Fibroblast of villous mesenchyme (primary cell): ENCODE measurements at places on chromosomes 7 and 10. TPM values are rescaled to one million over a fixed set of nuclear protein-coding genes. Genes with fewer than 3 reads are reported as not detected.

SPACDR gene
- not detected in 2 replicates for total RNA-seq

CRPPA gene
- total RNA-seq = 1.6 and 2.6 TPM in 2 replicates

SFTPD gene
- not detected in 2 replicates for total RNA-seq

RTKN2 gene
- total RNA-seq = 8.7 and 15.1 TPM in 2 replicates

PROSER2 gene
- total RNA-seq = 1.9 and 3.9 TPM in 2 replicates

CEP55 gene
- total RNA-seq = 20.0 and 35.0 TPM in 2 replicates

CCDC3 gene
- total RNA-seq = 0.43 and 1.3 TPM in 2 replicates

VAX1 gene
- total RNA-seq = not detected in 2 replicates

ZNF679 gene
- total RNA-seq = not detected in 2 replicates

NRAP gene
- under 0.01 TPM in 1 of 2 replicates, not detected in the other for total RNA-seq

FOXI2 gene
- total RNA-seq = not detected in 2 replicates

PRF1 gene
- not detected in 2 replicates for total RNA-seq

DNA sequence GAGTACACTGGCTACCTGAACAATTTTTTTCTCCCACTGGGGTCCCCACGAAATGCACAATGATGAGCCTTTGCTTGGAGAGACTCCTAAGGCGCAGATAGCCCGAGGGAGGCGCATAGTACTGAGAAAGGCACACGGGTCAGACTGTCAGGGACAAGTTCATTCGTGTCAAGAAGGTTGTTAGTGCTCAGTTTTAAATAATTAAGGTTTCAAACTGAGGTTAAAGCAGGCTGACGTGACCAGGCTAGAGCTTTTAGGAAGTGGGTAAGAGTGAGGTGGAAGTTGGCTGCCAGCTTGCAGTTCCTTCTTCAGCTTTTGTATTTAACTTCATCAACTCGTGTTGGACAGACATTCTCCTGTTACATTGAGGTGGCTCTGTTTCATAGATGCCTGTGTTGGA lies 31.6 kb downstream of the RBM33 start:
- no peak for DNase-seq

GRCh38 chr7:105439174-105439893 lies 50.6 kb upstream of the SRPK2 start:
- DNase-seq = peak; percentile 34

GRCh38 chr10:85612833-85613232 lies 753.8 kb downstream of the GRID1 start:
- no peak for DNase-seq

DNA sequence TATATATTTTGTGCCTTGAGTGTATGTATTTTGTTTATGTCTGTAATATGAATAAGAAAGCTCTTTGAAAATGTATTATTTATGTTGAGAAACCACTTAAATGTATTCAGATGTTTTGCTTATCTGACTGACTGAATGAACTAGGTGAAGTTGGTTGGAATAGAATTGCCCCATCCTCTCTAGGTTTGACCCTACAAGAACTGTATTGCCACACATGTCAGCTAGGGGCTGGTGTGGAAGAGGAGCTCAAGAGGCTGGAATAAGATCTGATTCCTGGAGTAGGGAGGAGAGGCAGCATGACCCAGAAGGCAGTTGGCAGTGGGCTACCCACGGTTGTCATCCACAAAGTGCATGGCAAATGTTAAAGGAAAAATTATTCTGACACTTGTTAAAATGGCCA lies 9.1 kb downstream of the SSMEM1 start:
- peak; percentile 70 for DNase-seq

DNA sequence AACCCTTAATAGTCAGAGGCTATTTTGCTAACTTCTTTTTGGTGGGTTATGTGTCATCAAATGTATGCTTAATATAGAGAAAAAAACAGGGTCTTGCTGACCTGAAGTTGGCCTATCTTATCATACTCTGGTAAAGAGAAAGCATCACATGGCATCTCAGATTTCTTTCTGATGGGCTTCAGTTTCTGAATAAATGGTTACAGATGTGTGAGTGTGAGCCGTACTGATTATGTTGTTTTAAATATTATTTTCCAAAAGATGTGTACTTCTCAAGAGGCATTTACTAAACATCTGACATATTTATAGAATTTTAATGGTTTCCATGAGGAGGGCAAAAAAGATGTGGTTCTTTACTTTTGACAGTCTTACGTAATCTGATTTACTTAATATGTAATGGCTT lies 28.4 kb downstream of the BBS9 start:
- DNase-seq = peak; percentile 19

DNA sequence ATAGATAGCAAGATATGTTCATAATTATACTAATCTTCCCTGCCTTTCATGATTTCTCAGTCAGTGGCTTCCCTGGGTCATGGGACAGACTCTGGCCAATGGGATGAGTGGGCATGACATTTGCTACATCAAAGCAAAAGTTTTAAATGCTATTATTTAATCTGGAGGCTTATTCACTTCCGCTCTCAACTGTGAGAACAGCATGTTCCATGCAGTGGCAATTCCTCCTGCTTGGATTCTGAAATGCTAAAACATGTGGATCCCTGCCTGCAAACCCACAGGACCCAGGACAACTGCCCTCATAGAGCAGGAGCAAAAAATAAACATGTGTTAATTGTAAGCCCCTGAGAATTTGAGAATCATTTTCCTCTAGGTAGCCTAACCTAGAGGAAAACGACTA lies 1412.4 kb upstream of the CELF2 start:
- no peak for DNase-seq

DNA sequence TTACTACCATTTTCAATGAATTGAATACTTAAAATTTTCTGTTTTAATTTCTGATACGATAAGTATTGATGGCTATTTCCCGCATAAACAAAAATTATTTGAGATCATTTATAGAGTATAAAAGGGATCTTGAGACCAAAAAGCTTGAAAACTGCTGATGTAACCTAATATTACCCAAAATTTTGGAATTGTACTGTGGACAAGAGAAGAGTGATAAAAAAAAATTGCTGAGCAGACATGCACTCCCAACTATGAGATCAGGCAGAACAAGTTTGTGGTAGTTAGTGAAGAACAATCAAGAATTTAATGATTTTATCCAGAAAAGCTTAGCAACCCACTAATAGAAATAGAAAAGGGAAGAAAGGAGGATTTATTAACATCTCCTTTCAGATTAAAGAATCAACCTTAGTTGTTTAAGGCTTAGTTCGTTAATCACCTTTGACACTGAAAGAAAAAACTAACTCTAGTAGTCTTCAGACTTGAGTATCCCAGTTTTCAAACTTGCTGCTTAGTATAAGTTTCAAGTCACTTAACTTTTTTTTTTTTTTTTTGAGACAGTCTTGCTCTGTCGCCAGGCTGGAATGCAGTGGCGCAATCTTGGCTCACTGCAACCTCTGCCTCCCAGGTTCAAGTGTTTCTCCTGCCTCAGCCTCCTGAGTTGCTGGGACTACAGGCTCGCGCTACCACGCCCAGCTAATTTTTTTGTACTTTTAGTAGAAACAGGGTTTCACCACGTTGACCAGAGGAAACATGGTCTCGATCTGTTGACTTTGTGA lies 50.6 kb upstream of the ZC3HAV1 start:
- DNase-seq = peak; percentile 3

GRCh38 chr7:96996111-96996957 lies 9.0 kb upstream of the DLX6 start:
- DNase-seq = no peak

- DNase-seq = no peak
Observed at GRCh38 chr7:29924006-29924405, 65.6 kb downstream of the SCRN1 start.

GRCh38 chr7:5679813-5680473 lies 101.5 kb downstream of the RNF216 start:
- DNase-seq = no peak

GRCh38 chr7:141071855-141072547 lies 1.9 kb upstream of the TMEM178B start:
- no peak for DNase-seq

GRCh38 chr10:62726638-62727037 lies 77.9 kb upstream of the ADO start:
- DNase-seq = no peak

GRCh38 chr7:3029138-3029537 lies 14.5 kb downstream of the CARD11 start:
- DNase-seq = no peak

GRCh38 chr7:52168085-52168484 lies 851.5 kb upstream of the COBL start:
- no peak for DNase-seq

DNA sequence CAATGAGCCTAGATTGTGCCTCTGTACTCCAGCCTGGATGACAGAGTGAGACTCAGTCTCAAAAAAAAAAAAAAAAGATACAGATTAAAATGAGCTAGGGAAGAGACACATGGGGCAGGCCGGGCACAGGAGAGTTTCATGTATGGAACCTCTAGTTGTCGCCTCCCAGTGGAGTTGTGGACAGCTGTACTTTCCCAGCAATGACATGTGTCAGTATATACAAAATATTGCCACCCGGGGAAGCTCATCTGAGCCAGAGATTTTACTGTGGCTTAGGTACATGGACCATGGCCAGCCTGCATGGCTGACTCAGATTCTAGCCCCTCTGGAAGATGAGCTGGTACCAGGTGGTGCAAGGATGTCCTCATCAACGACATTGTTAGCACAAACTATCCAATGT lies 87.4 kb downstream of the COL26A1 start:
- DNase-seq = no peak

DNA sequence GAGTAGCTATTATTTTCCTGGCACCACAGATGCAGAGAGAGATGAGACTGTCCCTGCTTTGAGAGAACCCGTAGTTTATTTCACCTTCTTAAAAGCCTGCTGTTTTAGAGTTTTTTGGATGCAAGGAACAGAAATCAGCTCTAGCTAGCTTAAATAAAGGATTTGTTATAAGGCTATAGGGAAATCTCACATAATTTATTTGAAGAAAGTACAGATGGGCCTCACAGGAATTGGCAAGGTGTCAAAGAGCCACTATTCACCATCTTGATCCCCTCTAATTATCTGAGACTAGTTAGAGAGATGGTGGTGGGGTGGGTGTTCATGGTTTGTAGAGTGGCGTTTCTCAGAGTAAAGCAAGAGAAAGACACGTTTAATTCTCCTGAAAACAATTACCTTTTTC lies 7.3 kb downstream of the KMT2E start:
- DNase-seq = no peak

DNA sequence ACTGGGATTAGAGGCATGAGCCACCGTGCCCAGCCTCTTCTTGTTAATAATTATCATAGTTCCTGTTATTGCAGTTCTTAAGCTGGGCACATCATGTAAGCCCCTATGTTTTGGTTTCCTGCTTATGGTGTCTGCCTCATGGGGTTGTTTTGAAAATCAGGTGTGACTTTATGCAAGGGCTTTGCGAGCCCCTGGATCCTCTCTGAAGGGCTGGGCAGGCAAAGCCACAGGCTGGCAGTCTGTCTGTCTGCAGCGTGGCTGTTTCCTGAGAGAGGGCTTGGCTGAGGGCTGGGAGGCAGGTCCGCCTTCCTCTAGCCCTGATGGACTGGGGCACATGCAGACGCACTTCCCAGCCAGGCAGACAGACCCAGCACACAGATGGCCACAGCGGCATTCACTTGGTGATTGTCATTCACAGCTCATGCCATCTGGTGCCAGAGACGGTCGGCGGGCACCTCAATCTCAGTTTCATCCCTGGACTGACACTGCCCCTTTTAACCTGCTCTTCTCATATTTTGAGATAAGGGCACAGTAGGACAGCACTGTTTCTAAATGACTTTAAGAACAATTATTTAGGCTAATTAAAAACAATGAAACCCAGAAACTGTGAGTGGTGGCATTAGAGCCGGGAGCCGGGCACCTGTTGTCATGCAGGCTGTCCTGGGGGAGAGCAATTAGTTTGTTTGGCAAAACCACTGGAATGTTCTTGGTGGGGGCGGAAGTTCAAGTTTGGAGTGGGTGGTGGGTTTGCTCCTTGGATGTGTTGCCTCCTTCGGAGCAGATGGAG lies 35.5 kb downstream of the RBM20 start:
- DNase-seq = no peak

GRCh38 chr10:79266543-79267312 lies 80.5 kb upstream of the PPIF start:
- peak; percentile 91 for DNase-seq

DNA sequence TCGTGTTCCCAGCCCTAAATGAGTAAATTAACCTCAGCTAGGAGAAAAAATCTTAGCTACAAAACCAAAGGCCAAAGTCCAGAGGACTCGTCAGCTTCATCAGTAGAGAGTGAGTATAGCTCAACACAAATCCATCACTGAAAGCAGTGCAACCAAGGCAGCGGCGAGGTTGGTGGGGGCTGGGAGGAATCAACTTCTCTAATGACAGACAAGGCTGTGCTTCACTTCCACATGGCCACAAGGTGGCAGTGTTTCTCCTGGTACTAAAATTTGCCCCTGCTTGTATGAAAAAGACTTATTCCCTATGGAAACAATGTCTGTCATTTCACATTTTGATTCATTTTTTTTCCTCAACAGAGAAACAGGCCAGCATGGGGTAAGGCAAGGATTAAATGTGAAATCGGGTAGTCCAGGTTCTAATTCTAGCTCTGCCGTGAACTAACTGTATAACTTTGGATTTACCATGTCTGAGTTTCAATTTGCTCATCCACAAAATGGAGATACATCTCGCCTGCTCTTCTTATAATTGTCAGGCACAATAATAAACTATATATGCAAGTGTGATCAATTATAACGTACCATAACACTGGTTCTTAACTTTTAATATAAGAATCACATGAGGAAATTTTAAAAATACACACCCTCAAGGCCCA lies 39.3 kb downstream of the FAS start:
- peak; percentile 81 for DNase-seq

DNA sequence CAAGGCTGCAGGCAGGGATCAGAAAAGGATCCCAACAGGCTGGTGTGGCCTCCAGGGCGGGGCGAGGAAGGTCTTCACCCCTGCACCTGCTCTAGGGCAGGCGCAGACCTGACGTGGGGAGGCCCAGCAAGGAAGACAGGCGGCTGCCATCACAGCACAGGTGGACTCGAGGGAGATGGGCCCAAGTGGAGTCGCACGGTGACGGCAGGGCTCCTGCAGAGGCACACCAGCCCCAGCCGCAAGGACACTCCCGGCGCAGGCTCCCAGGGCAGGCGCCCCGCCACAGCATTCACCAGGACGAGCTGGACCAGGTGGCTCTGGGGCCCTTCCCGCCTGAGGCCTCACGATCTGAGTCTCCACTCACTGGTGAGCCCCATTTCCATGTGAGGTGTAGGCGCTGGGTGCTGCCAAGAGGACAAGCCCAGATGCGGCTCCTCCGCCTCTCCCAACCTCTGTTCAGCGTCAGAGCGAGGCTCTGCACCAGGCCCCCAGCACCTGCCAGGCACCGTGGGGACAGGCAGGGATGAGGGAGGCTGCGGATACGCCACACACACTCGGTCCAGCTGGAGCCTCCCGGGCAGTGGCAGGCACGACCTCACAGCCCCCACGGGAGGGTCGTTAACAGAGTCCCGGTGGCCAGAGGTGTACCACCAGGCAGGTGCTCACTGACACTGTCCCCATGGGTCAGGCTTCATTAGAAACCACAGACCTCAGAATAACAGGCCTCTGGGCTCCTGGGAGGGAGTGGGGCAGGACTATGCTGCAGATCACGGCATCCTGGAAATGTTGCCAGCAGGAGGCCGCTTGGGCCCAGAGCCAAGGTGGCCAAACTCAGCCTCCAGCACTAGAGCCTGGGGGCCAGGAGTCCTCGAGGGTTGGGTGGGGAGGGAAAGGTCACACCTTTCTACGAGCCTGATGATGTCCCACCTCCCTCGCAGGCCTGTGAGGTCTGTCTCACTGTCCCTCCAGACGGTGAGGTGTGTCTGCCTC lies 111.6 kb downstream of the MAD1L1 start:
- DNase-seq = no peak

GRCh38 chr7:55211726-55212125 lies 153.4 kb upstream of the LANCL2 start:
- no peak for DNase-seq
